ENCODE measurements at places on chromosomes 11 and 22. TPM values are rescaled to one million over a fixed set of nuclear protein-coding genes. Genes with fewer than 3 reads are reported as not detected.

SULT4A1 gene
- 7.9 TPM for total RNA-seq

DNA sequence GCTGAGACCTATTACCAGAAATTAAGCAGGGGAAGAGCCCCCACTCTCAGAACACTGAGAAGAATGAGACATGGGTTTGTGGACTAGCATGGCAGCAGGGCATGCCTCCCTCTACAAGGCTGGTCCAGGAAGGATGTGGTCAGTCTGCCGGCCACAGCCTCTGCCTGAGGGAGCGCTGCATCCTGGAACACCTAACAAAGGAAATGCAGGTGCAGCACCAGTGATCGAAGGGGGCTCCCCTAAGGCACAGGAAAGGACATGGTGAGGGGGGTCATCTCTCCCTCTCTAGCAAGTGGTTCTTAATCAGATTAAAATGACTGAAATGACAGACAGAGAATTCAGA lies 40.6 kb upstream of the ARL14EP start:
- no peaks in the 10 kb centered on the region for H3K27me3 ChIP-seq
- DNase-seq = no peak
- H3K36me3 ChIP-seq = no peaks in the 10 kb centered on the region
- H3K4me3 ChIP-seq = no peak overlapping the region
- no peak overlapping the region for H3K27ac ChIP-seq
- no peaks in the 10 kb centered on the region for H3K4me1 ChIP-seq

GRCh38 chr11:1927848-1928469 lies 8.5 kb downstream of the TNNT3 start:
- H3K27ac ChIP-seq = no peak overlapping the region
- peaks cover 77% of the 10 kb centered on the region for H3K27me3 ChIP-seq
- no peaks in the 10 kb centered on the region for H3K36me3 ChIP-seq
- H3K4me1 ChIP-seq = peaks cover 2% of the 10 kb centered on the region

- DNase-seq = no peak
- no peaks in the 10 kb centered on the region for H3K36me3 ChIP-seq
- no peak overlapping the region for H3K27ac ChIP-seq
- H3K4me1 ChIP-seq = no peaks in the 10 kb centered on the region
- H3K27me3 ChIP-seq = no peaks in the 10 kb centered on the region
Observed at GRCh38 chr11:31651208-31651607, 141.6 kb downstream of the ELP4 start.

DNA sequence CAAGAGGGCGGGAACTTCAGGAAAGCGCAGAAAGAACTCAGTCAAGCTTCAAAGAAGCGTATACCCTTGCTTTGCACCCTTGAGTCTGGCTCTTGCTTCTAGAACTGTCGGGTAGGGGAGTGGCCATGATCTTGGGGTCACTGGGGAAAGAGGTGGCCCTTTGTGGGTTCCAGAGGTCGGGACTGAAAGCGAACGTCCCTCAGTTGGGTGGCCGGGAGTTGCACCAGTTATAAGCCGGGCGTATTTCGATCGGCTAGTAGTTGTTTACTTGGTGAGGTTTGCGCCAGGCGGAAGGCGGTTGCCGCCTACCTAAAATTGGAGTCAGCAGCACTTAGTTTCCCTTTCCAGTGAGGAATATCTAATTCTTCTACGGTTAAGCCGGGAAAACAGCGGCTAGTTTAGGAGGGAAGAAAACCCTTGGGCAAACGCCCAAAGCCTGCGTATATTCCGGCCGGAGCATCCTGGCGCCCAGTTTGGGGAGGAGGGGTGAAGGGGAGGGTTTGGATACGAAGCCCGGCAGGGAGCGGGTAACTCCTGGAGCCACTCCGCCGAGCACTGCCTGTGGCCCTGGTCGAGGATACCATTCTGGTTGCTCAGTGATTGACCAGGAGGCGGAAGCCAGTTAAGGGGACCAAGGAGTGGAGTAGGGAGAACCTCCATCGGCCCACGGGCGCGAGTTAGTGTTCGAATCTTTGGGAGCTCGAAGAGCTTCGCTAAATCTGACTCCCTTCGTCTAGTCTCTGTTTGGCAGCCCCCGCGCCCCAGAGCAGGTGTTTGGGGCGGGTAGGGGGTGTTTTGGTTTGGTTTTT lies 807 bp upstream of the WT1 start:
- peaks cover 47% of the 10 kb centered on the region for H3K27me3 ChIP-seq
- DNase-seq = no peak
- no peaks in the 10 kb centered on the region for H3K36me3 ChIP-seq
- no peak overlapping the region for H3K27ac ChIP-seq

- DNase-seq = no peak
- H3K27me3 ChIP-seq = peaks cover 46% of the 10 kb centered on the region
- H3K36me3 ChIP-seq = peaks cover 10% of the 10 kb centered on the region
- peaks cover 49% of the 10 kb centered on the region for H3K4me1 ChIP-seq
Observed at GRCh38 chr11:44857490-44858090, 93.1 kb downstream of the TP53I11 start.

DNA sequence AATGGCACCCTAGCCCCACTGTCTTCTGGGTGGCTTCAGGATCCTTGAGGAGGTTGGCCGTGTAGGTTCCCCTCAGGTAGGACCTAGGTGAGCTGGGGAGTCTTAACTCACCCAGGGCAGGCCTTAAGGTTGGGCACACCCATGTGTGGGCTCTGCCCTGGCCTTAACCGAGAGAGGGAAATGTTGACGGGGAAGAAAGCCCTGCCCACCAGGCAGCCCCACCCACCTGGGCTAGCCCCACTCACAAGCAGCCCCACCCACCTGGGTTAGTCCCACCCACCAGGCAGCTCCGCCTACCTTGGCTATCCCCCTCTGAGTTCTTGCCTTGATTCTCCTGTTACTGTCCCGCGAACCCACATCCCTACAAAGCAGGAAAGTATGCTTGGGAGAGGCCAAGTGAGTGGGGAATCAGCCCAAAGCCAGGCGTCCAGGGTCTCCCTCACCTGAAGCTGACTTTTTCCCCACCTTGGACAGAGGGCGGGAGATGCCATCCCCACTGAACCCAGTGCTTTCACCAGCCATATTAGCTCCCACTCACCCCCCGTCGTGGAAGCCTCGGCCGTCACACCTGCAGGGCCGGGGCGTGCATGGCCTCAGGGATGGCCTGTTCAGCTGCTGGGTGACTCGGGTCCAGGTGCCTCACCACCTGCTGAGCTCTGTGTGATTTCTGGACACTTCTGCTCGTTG lies at the start of gene MYEOV:
MYEOV (plus strand) TSS at position 337 of the 687 bp plus-strand sequence. CDS start 1,200 bp downstream, outside the sequence.
- H3K27ac ChIP-seq = peak within 1 kb of the TSS; percentile 98
- no peaks in the 10 kb centered on the region for H3K27me3 ChIP-seq
- peak within 1 kb of the TSS; percentile 97 for H3K4me3 ChIP-seq
- peaks cover 49% of the 10 kb centered on the region for H3K4me1 ChIP-seq
- H3K36me3 ChIP-seq = peaks cover 62% of the 10 kb centered on the region

DNA sequence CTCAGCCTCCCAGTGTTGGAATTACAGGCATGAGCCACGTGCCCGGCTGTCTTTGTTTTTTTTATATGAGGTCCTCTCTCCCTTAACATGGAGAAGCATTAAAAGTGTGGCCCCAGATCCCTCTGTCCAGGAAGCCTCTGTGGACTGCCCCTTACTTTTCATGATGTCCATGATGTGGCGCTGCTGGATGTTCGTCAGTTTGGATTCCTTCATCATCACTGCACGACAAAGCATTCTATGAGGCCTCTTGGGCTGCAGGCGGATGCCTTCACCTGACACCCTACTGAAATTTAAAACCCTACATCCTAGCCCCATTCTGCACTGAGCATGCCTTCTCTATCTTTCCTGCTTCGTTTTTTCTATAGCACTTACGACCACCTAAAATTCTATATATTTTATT lies 2.1 kb downstream of the C22orf23 start:
- H3K36me3 ChIP-seq = peaks cover 26% of the 10 kb centered on the region
- no peak for DNase-seq
- no peaks in the 10 kb centered on the region for H3K27me3 ChIP-seq
- H3K4me3 ChIP-seq = no peak overlapping the region

Measured in Calu3 (cell line).